ENCODE measurements at places on chromosomes 12 and 14. TPM values are rescaled to one million over a fixed set of nuclear protein-coding genes. Genes with fewer than 3 reads are reported as not detected.

Gene DPPA3
- total RNA-seq = not detected

Gene SLC39A2
- not detected for total RNA-seq

Gene SLC6A12
- not detected for total RNA-seq

Gene POLE2
- total RNA-seq = 2.8 TPM

Gene RAD51B
- total RNA-seq = 14.7 TPM

Gene LRRK2
- 12.3 TPM for total RNA-seq

Gene MORN3
- total RNA-seq = 0.86 TPM

Gene CLEC1B
- total RNA-seq = not detected

Gene PTCSC3
- total RNA-seq = not detected

Gene SYCP3
- total RNA-seq = 0.33 TPM

Gene ANO2
- total RNA-seq = 0.07 TPM

Gene TTC7B
- 54.6 TPM for total RNA-seq

Gene GPX2
- not detected for total RNA-seq

Gene ACOT4
- 0.98 TPM for total RNA-seq

Gene PRPH
- total RNA-seq = 0.33 TPM

Gene CLEC1A
- not detected for total RNA-seq
